Lung microvascular endothelial cell (primary cell): ENCODE measurements at places on chromosomes 5 and 9. TPM values are rescaled to one million over a fixed set of nuclear protein-coding genes. Genes with fewer than 3 reads are reported as not detected.
A peak's percentile ranks its signal among the peaks of the same experiment; 100 is the strongest.

- no peak for DNase-seq
Observed at GRCh38 chr5:76775921-76776320, 42.9 kb upstream of the F2RL1 start.

GRCh38 chr5:8013948-8014710 is 145.2 kb downstream of the MTRR start:
- no peak for DNase-seq

GRCh38 chr5:17425385-17426070 is 72.5 kb upstream of the TAF11L2 start:
- DNase-seq: no peak

DNA sequence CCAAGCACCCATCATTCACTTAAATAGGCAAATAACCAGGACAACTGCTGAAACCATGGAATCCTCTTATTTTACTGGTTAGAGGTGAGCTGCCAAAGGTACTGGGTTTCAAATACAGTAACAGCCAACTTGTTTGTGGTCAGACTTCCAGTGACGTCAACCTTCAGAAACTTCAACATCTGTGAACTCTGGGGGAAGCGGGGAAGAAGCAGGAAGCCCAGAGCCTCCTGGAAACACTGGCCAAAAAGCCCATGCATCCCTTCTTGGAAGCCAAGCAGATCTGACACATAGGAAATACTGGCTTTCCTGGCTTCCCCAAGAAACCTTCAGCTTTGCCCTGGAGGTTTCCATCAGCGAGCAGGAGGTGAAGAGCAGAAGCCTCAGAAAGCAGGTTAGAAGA is 4.9 kb upstream of the FRRS1L start:
- peak; percentile 80 for DNase-seq

GRCh38 chr9:6641961-6642360 is 3.6 kb downstream of the GLDC start:
- DNase-seq: no peak

- peak; percentile 62 for DNase-seq
Observed at GRCh38 chr9:10268531-10269485, 344.0 kb downstream of the PTPRD start.

GRCh38 chr5:149646564-149646963 is 65.3 kb downstream of the ARHGEF37 start:
- no peak for DNase-seq

- no peak for DNase-seq
Observed at GRCh38 chr5:171857489-171857876, 71.9 kb downstream of the SMIM23 start.

GRCh38 chr5:131019111-131019510 is 145.9 kb downstream of the HINT1 start:
- DNase-seq: no peak

GRCh38 chr5:134489227-134489944 is 36.1 kb upstream of the JADE2 start:
- DNase-seq: no peak

DNA sequence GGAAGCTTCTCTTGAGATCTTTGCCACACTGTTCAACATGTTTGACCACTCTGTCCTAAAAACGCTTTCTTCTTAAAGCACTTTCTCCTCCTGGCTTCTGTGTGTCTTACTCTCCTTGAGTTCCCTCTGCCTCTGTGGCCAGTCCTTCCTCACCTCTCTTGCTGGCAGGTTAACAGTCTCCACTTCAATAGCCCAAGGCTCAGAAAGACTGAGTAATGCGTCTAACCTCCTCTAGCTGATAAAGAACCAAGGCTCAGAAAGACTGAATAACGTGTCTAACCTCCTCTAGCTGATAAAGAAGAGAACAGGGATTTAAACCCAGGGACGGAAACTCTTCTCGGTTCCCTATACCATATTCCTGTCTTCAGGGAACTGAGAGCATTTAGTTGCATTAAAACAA is 205.2 kb downstream of the AOPEP start:
- no peak for DNase-seq

- no peak for DNase-seq
Observed at GRCh38 chr5:137312011-137312410, 187.1 kb downstream of the SPOCK1 start.

DNA sequence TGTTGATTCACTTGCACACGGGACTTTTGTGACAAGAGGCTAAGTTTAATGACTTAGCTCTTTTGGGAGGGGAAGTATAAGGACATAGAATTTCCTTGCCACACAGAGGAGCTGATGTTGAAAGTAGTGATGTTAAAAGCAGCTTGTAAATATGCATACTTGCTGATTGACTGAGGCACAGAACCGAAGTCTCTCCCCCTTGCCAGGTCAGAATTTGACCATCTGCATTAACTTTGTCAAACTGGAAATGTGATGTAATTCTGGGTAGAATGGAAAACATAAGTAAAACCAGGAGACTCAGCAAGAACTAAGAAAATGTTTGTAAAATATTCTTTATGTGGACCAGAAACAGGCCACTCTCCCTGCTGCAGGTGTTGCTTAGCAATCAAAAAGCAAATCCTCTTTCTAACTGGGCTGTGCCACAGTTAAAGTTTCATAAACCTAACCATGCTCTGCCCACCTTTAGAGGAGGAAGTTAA is 284.2 kb downstream of the NR3C1 start:
- no peak for DNase-seq

- DNase-seq: no peak
Observed at GRCh38 chr5:138709202-138709601, 44.0 kb upstream of the CTNNA1 start.

DNA sequence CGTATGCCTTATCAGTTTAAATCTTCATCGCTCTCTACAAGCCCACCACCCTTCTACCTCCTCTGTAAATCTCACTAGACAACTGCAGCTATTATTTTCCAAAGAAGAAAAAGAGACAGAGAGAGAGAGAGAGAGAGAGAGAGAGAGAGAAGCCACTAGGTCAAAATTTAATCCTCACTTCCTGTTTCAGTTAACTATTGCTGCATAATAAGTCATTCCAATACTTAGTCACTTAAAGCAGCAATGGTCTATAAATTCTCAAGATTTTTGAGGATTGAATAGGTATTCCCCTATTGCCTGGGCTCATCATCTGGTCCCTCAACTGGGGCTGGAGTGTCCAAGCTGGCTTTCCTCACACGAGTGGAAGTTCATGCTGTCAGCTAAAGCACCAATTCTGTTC is 68.8 kb downstream of the ITGA1 start:
- DNase-seq: no peak

GRCh38 chr9:130518233-130518632 is 61.1 kb upstream of the FUBP3 start:
- no peak for DNase-seq

GRCh38 chr9:112526973-112527372 is 40.3 kb downstream of the KIAA1958 start:
- DNase-seq: no peak

- DNase-seq: no peak
Observed at GRCh38 chr9:135665795-135666189, 2.7 kb downstream of the LCN9 start.

DNA sequence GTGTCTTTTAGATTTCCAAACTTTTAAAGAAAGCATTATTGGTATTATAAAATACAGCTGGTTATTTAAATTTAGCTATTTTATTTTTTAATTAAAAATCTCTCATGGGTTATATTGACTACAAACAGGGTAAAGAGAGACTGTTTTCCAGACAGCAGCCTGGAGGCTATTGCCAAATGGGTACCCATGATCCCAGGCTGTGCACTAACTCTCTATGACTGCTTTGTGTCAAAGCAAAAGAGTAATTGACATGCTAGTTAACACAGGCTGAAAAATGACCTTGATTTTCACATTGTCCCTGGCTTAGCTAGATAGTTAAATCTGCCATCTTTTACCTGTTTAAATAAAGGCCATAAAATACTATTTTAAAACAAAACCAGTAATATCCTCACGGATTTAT is 589.7 kb downstream of the ANXA1 start:
- no peak for DNase-seq

DNA sequence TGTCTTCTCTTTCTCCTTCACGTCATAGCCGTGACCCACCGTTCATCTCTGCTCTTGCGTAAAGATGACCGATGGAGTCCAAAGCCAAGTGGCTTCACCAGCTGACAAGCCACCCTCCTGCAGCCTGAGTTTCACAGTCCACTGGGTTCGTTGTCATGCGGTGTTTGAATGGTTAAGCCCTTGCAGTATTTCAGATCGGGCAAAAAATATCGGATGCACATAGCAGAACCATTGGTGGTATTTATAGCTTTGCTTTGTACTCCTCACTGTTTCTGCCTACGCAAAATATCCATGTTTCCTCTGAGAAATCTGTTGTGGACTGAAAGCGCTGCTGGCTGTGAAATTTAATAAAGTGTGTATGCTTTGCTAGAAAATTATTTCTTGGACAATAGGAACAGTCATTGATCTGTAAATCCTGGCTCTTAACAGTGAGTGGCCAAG is 34.5 kb upstream of the NCS1 start:
- DNase-seq: no peak

DNA sequence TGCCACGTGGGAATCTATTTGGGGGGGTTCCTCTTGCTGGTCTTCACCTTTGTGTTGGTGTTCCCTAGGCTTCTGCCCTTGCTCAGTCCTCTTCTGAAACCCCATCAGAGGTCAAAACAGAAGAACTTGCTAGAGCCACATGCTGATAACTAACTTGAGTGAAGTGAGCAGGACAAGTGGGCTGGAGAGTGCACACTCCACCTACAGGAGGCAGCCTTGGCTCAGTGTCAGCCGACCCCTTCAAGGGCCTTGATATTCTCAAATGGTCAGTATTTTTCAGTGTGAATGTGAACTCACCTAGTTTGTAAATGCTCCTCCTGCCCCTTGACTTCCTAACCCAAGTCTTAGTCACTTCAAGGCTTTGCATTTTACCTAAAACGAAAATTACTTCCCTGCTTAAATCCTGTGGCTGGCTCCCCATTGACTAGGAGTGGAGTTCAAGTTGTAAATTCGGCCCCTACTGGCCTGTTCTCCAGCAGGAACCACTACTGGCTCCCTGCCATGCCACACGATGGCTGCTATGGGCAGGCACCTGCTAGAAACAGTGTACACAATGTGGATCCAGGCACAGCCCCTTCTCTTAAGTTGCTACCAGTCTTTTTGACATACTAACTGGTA is 3.6 kb upstream of the SLC1A3 start:
- DNase-seq: peak; percentile 48

- no peak for DNase-seq
Observed at GRCh38 chr5:396531-396961, 46.4 kb upstream of the EXOC3 start.

DNA sequence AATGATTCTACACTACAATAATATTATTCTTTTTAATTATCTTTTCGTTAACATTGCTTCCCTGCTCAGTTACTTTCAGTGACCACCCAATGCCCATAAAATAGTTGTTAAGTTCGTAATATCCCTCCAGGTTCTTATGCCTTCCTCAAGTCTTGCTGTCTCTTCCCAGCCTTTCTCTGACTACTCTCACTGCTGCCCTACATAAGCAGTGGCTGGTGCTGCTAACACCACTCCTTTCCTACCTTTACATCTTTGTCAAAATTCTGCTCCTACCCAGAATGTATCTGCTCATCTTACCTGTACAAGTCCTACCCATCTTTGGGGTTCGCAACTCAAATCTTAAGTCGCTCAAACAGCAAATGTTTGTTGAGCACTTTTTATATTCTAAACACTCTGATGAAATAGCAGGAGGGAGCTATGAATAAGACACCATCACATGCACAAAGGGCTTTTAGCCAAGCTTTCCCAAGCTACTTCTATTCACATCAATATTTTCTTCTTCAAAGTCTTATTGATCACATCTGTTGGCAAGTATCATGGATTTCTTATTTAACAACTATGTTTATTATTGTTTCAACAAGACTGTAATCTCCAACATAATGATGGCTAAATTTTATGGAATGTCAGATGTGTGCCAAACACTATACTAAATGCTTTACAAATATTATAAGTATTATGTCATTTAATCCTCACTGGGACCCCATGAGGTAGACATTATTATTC is 29.5 kb downstream of the SLC25A46 start:
- DNase-seq: no peak

DNA sequence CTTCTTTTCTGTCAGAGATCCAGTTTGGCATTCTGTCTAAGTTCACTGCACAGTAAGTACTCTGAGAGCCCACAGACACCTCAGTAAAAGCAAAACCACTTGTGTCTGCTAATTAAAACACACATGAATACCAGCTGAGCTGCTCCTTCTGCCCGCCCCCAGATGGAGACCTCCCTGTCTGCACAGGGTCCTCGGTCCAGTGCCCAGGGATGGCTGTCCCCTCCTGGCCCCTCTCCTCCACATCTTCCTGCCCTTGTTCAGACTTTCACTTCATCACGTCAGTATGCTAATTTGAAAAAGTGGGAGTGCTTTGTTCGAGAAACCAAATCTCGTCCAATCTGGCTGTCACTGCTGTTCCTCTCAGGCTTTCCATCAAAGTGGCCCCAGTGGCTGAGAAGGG is 43.5 kb downstream of the LIX1 start:
- no peak for DNase-seq

DNA sequence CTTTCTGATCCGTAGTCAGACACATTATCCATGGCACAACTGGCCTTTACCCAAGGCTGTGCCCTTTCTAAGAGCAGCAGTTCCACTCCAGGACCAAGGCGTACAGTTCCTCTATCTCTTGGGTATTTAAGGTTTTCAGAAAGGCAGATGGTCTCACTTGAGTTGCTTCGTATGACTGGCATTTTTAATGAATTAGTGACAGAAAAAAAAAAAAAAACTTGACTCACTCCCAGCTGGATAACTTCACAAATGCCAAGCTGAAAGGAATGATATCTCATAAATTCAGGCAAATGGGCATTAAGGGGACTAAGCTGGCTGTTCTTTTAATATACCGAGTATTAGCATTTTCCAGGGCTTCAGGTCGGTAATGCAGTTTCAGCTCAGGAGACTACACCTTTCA is 60.7 kb downstream of the SLC24A2 start:
- no peak for DNase-seq

DNA sequence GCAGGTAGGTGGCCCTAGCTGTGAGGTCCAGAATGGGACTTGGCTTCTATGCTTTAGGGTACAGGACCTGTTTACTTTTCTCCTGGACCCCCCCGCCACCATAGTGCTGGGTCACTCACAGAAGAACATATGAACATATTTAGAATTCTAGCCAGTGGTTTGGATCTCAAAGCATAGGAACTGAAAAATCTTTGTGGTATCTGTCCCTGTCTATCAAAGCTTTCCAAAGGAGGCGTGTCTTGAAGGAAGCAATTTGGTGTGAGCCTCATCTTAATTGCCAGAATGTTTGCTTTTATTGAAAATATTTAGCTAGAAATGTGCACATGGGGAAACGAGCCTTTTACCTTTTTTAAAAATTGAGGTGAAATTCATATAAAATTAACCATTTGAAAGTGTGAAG is 6.2 kb downstream of the PHF2 start:
- no peak for DNase-seq

GRCh38 chr5:67358186-67358585 is 161.6 kb upstream of the CD180 start:
- no peak for DNase-seq

GRCh38 chr5:122301016-122301415 is 11.0 kb upstream of the SNCAIP start:
- peak; percentile 29 for DNase-seq

The C5orf58 gene
- not detected in 2 replicates for total RNA-seq

The CYSRT1 gene
- under 0.01 and 0.20 TPM in 2 replicates for total RNA-seq

The OR1J2 gene
- not detected in 2 replicates for total RNA-seq

The OLFM1 gene
- 2.4 and 15.3 TPM in 2 replicates for total RNA-seq

The CFAP77 gene
- total RNA-seq: under 0.01 TPM in 1 of 2 replicates, not detected in the other

The TMEFF1 gene
- 10.5 and 11.5 TPM in 2 replicates for total RNA-seq

The OTP gene
- total RNA-seq: not detected in 2 replicates

The RANBP3L gene
- total RNA-seq: under 0.01 and 0.20 TPM in 2 replicates

The TAF11L9 gene
- total RNA-seq: not detected in 2 replicates

The DMRTA1 gene
- total RNA-seq: under 0.01 TPM in 2 replicates

The SUSD3 gene
- total RNA-seq: not detected in 2 replicates

The OSMR gene
- 7.8 and 9.1 TPM in 2 replicates for total RNA-seq

The AGTPBP1 gene
- 17.9 and 24.4 TPM in 2 replicates for total RNA-seq

The SPATA31D4 gene
- total RNA-seq: not detected in 2 replicates

The F12 gene
- total RNA-seq: 0.40 and 0.44 TPM in 2 replicates

The PARP8 gene
- 0.22 and 0.99 TPM in 2 replicates for total RNA-seq

The FRMD3 gene
- 2.4 and 6.8 TPM in 2 replicates for total RNA-seq
